ENCODE measurements at places on chromosomes 2 and 18. TPM values are rescaled to one million over a fixed set of nuclear protein-coding genes. Genes with fewer than 3 reads are reported as not detected.

Gene POTEE
- 5.0 TPM for total RNA-seq

- DNase-seq, result no peak
- H3K36me3 ChIP-seq, result no peaks in the 10 kb centered on the region
- no peak overlapping the region for H3K4me3 ChIP-seq
Measured at GRCh38 chr2:22817197-22817596, 567.8 kb upstream of the KLHL29 start.

DNA sequence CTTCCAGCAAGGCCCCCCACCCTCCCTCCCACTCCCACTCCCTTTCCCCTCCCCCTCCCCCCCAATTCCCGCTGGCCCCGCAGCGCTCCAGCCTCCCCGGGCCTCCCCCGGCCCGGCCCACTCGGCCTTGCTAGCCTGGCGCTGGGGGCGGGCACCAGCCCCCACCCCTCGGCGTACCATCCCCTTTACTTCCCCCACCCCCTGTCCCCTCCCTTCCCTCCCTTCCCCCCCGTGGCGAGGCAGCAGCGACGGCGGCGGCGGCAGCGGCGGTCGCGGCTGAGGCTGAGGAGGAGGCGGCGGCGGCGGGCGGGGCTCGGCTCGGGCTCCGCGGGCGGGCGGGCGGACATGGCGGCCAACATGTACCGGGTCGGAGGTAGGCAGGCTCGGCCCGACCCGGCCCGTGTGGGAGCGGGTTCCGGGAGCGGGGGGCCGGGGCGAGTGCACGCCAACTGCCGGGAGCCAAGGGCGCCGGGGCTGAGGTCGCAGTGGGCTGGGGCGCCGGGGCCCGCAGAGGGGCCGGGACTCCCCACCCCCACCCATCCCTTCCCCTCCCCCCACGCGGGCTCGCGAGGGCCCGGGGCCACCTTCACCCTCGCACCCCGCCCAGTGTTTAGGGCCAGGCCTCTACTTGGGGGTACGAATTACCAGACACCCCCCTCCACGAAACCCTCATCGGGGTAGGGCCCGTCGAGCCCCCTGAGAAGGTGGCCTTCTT is at the start of gene MTA3:
Gene MTA3, plus strand, starts transcription at position 232 of the 715 bp plus-strand sequence. Its CDS starts 114 bp downstream, at position 346.
- H3K4me1 ChIP-seq, result peaks cover 23% of the 10 kb centered on the region
- H3K4me3 ChIP-seq, result peak within 1 kb of the TSS; percentile 90
- no peaks in the 10 kb centered on the region for H3K27me3 ChIP-seq
- DNase-seq, result peak; percentile 61

DNA sequence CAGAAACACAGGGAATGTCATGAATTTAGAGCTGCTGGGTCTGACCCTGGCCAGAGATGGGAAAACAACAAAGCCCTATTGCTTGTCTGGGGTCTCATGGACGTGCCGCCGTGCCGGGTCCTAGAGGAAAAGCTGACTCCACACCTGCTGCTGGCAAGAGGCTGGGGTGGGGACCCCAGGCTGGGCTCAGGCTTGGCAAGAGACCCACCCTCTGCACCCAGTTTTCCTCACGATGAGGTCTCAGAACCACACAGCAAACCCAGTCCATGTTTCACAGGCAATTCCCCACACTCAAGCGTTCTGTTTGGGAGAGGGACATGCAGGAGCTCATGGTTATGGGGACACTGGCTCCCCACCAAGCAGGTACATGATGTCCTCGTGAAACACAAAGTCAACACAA is 367.3 kb upstream of the SALL3 start:
- H3K36me3 ChIP-seq, result no peaks in the 10 kb centered on the region
- H3K27me3 ChIP-seq, result peaks cover 8% of the 10 kb centered on the region
- no peaks in the 10 kb centered on the region for H3K4me1 ChIP-seq

DNA sequence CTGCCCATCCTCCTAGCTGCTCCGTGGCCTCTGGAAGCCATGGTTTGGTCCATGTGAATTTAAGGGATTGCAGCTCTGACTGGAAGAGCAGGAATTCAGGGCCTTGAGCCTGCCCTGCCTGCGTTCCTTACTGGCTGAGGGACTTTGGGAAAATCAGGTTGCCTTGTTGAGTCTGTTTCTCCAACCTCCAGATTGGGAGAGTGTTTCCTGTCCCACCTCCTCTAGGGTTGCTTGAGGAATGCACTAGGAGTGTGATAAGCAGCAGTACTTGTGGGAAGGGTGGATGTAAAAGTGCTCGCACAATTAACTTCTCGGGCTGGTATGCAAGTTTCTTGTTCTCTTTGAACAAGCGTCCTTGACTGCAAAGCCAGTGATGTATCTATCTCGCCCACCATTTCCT is 84.4 kb upstream of the YWHAQ start:
- H3K4me1 ChIP-seq, result no peaks in the 10 kb centered on the region
- H3K36me3 ChIP-seq, result no peaks in the 10 kb centered on the region
- no peak overlapping the region for H3K27ac ChIP-seq
- no peak overlapping the region for H3K4me3 ChIP-seq
- H3K27me3 ChIP-seq, result peaks cover 12% of the 10 kb centered on the region

Gene CIB4
- not detected for total RNA-seq

DNA sequence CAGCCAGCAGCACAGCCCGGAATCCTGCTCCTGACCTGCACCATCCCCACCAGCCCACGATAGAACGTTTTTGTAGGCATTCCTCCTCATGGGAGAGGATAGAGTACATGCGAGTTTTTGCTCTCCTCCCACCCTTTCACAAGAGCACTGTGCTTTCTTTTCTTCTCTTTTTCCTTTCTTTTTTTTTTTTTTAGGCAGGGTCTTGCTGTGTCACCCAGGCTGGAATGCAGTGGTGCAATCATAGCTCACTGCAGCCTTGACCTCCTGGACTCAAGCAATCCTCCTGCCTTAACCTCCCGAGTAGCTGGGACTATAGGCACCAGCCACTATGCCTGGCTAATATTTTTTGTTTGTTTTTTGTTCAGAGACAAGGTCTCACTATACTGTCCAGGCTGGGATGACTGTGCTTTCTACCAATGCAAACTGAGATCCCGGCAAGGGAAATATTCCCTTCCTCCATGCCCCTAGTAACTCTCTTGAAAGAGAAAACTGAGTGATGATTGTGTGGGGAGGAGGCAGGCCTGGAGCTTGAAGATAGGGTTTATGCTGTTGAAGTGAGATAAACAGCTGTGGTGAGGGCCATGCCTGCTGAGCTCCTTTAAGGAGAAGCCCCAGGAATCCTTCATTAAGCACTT is 82.6 kb upstream of the TXNDC2 start:
- H3K36me3 ChIP-seq, result peaks cover 6% of the 10 kb centered on the region
- DNase-seq, result no peak
- H3K27ac ChIP-seq, result peak overlapping the region; percentile 30
- no peaks in the 10 kb centered on the region for H3K27me3 ChIP-seq

Gene PLA2R1
- 14.8 TPM for total RNA-seq

DNA sequence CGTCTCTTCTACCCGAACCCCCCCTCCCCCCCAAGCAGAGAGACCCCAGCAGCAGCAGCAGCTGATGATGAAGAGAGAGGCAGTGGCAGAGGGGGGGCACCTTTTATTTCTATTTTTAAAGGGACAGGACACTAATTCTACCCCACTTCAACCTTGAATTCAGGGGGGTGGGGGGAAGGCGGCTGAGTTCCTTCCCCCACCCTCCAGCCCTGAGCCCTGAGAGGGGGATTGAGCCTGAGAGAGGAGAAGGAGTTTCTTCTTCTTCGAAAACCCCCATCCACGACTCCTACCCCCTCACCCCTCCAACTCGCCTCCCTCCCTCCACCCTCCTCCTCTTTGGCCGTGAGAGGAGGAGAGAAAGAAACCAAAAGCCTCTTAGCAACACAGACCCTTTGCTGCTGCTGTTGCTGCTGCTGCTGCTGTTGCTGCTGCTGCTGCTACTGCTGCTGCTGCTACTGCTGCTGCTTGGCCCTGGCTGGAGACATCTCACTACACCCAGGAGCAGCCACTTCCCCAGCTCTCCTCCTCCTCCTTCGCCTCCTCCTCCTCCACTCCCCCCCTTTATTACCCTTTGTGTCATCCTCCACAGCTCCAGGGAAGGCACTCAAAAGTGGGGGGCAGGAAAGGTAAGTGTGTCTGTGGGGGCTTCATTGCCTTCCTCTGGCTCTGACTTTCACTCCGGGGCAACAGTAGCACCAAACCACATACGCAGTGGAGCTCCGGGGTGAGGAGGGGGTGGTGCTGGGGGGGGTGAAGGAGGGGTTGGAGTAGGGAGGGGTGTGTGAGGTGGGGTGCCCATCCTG is at the start of gene MBD5:
Gene MBD5, plus strand, starts transcription at position 33 of the 803 bp plus-strand sequence.
- no peaks in the 10 kb centered on the region for H3K36me3 ChIP-seq
- peak; percentile 23 for DNase-seq
- no peaks in the 10 kb centered on the region for H3K27me3 ChIP-seq

GRCh38 chr2:229852565-229852964 is 69.2 kb downstream of the TRIP12 start:
- DNase-seq, result no peak
- no peaks in the 10 kb centered on the region for H3K27me3 ChIP-seq
- H3K36me3 ChIP-seq, result peaks cover 26% of the 10 kb centered on the region

DNA sequence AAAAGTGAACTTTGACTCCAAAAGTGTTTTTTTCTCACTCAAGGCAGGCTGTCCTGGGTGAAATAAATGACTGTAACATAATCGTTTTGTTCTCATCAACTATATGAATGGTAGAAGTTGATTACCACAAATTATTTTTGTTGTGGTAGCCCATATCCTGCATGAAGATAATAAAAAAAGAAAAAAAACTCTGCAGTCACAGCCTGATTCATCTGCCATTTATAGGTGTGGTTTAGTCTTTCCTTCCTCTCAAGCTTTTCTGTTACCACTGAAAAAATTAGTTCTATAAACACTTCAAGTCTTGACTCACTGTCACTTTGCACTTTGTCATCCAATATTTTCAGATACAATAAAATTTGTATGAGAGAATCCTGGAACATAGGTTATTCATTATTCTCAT is 522.0 kb downstream of the PLCL1 start:
- no peaks in the 10 kb centered on the region for H3K4me1 ChIP-seq
- H3K4me3 ChIP-seq, result no peak overlapping the region
- H3K27me3 ChIP-seq, result peaks cover 22% of the 10 kb centered on the region
- H3K36me3 ChIP-seq, result no peaks in the 10 kb centered on the region

Gene COX5B
- total RNA-seq, result 144 TPM

- H3K27ac ChIP-seq, result no peak overlapping the region
- H3K4me1 ChIP-seq, result peaks cover 19% of the 10 kb centered on the region
- H3K4me3 ChIP-seq, result no peak overlapping the region
Measured at GRCh38 chr2:183495589-183496267, 371.5 kb downstream of the NUP35 start.

Gene TLX2
- total RNA-seq, result 0.18 TPM

Gene ARHGEF33
- total RNA-seq, result 0.83 TPM

DNA sequence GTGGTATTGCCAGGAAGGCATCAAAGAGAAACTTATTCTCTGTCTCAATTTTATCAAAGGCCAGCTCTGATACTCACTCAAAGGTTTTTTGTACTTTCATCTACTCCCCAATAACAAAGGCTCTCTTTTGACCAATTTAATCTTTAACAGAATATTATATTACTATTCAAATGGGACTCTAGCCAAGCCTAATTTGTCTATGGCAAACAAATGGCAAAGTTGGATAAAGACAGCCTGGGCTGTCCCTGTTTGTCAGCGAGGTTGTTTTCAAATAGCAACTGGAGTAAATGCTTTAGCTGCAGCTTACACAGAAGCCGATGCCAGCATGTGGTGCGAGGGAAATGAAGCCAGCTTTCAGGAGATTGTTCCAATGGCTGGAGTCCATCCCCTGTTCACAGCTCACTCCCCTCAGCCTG is 80.1 kb upstream of the CTNNA2 start:
- no peaks in the 10 kb centered on the region for H3K27me3 ChIP-seq
- H3K36me3 ChIP-seq, result no peaks in the 10 kb centered on the region
- peaks cover 9% of the 10 kb centered on the region for H3K4me1 ChIP-seq
- no peak for DNase-seq

Gene SERPINB5
- total RNA-seq, result 0.13 TPM

Gene C2orf78
- not detected for total RNA-seq

DNA sequence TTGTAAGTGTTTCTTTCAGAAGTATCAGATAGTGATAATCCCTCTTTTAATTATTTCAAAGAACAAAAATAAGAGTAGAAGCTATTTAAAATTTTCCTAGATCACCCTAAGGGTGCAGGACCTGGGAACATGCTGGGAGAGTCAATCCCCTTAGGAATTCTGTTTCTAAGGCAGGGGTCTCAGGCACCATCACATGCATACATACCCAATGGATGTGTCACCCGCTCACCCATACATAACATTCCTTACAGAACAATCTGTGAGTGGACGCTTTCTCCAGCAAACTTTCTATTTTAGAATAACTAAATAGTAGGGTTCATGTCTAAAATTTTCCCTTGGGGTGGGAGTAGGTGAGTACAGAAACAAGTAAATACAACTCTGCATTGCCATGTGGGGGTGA is 8.4 kb downstream of the DSEL start:
- H3K4me3 ChIP-seq, result no peak overlapping the region
- H3K27ac ChIP-seq, result no peak overlapping the region
- H3K4me1 ChIP-seq, result peaks cover 26% of the 10 kb centered on the region
- no peak for DNase-seq

GRCh38 chr2:2689306-2689705 is 358.2 kb upstream of the MYT1L start:
- H3K4me1 ChIP-seq, result peaks cover 3% of the 10 kb centered on the region
- DNase-seq, result no peak
- H3K36me3 ChIP-seq, result no peaks in the 10 kb centered on the region
- no peak overlapping the region for H3K27ac ChIP-seq
- H3K4me3 ChIP-seq, result no peak overlapping the region

Gene C18orf54
- 6.5 TPM for total RNA-seq

DNA sequence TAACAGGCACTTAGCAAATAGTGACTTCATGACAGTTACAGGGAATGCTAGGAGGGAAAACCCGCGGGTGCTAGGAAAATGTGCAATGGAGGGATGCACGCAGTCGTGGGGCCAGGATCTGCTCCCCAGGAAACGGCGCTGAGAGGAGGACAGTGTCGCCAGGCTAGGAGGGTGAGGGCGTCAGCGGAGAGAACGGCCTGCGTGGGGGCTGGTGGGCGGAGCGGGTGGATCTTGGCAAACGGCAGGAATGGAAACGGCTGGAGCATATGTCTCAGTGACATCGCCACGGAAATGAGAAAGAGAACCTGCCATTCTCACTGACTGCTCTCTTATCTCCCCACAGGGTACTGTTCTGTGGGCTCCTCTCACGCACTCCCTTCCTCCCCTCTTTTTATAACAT is 478.5 kb upstream of the ID2 start:
- no peak overlapping the region for H3K4me3 ChIP-seq
- peaks cover 5% of the 10 kb centered on the region for H3K36me3 ChIP-seq
- no peak for DNase-seq
- H3K27me3 ChIP-seq, result no peaks in the 10 kb centered on the region
- H3K27ac ChIP-seq, result no peak overlapping the region
- no peaks in the 10 kb centered on the region for H3K4me1 ChIP-seq

- H3K4me3 ChIP-seq, result no peak overlapping the region
- no peak overlapping the region for H3K27ac ChIP-seq
- peaks cover 40% of the 10 kb centered on the region for H3K4me1 ChIP-seq
- no peak for DNase-seq
Measured at GRCh38 chr2:168427451-168427850, 28.6 kb upstream of the CERS6 start.

Gene ELOA2
- total RNA-seq, result not detected

GRCh38 chr2:230129343-230129742 is 60.6 kb upstream of the SLC16A14 start:
- no peak for DNase-seq
- no peaks in the 10 kb centered on the region for H3K4me1 ChIP-seq
- peaks cover 11% of the 10 kb centered on the region for H3K27me3 ChIP-seq
- no peaks in the 10 kb centered on the region for H3K36me3 ChIP-seq

- no peaks in the 10 kb centered on the region for H3K27me3 ChIP-seq
- H3K36me3 ChIP-seq, result no peaks in the 10 kb centered on the region
- no peaks in the 10 kb centered on the region for H3K4me1 ChIP-seq
- H3K4me3 ChIP-seq, result no peak overlapping the region
Measured at GRCh38 chr18:7772510-7772888, 205.4 kb downstream of the PTPRM start.

All from mesothelial cell of epicardium (in vitro differentiated cells).